NCI-H2029 (cell line): ENCODE measurements at places on chromosomes 6 and 20.

- DNase-seq = peak; percentile 88
Measured at GRCh38 chr6:26249957-26250697, 114.9 kb upstream of the BTN3A2 start.

GRCh38 chr6:73085443-73085871 lies 139.8 kb downstream of the KHDC1L start:
- no peak for DNase-seq

GRCh38 chr20:5096463-5096862 lies 23.3 kb downstream of the PCNA start:
- no peak for DNase-seq

DNA sequence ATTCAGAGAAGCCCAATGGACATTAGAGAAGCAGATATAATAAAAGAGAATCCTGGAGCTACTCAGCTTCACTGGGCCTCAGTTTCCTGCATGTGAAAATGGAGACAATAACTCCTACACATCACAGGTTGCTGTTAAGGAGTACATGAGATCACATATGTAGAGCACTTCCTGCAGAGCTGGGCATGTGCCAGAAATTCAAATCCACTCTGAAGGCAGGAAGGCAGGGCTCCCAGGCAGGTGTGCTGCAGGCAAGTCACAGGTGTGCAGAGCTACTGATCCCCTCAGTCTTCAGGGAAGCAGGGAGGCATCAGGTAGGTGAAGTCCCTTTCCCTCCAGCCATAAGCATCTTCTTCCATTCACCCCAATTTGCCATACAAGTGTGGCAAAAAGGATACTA lies 48.0 kb downstream of the DST start:
- DNase-seq = peak; percentile 78
